ENCODE measurements at places on chromosomes 1 and 21.

DNA sequence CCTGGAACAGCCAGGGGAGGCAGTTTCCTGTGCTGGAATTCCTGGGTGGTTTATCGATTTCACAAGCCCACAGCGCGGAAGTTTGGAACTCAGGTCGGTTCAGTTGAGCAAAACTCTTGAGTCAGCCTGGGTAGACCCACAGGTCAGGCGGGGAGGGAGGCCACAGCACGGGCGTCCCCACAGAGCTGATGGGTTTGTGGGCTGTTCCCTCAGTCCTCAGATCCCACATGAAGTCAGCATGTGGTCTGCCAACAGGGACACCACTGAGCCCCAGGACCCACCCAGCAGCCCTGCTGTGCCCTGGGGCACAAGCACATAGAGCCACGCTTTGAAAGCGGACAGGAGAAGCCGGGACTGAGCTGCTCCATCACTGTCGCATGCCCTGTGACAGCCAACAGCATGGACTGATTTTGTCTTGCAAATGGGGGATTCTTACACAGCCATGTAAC is 17.4 kb downstream of the BMP8A start:
- peak; percentile 45 for DNase-seq

DNA sequence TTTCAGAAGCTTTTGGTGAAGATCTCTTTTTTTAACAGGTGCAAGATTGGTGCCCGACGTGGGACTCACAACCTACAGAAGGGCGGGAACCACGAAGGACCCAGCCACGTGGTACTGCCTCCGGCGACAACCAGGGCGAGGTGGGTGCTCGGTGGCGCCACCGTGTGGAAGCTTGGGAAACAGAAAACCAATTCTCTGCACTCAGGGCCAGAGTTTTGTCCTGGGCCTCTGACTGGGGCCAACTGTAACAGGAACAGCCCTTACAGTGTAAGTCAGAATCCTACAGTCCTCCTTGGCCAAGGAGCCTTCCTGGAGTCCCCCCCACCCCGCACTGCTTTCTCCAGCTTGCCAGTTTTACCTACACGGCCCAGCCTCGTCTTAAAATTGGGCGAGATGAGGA is 11.6 kb upstream of the S100A7A start:
- DNase-seq: peak; percentile 63

DNA sequence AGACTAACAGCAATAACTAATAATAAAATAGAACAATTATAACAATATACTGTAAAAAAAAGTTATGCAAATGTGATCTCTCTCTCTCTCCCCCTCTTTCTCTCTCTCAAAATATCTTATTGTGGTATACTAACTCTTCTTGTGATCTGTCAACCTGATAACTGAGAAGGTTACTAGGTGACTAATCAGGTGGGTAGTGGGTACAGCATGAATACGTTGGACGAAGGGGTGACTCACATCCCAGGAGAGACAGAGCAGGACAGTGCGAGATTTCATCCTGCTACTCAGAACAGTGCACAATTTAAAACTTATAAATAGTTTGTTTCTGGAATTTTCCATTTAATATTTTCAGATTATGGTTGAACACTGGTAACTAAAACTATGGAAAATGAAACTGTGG is 257.5 kb downstream of the LRRC40 start:
- DNase-seq: no peak

GRCh38 chr1:154970631-154971340 is at the start of gene SHC1:
Gene SHC1, minus strand, starts transcription at chr1:154970747. Its CDS starts 221 bp downstream, at chr1:154970526.
- peak; percentile 94 for DNase-seq

DNA sequence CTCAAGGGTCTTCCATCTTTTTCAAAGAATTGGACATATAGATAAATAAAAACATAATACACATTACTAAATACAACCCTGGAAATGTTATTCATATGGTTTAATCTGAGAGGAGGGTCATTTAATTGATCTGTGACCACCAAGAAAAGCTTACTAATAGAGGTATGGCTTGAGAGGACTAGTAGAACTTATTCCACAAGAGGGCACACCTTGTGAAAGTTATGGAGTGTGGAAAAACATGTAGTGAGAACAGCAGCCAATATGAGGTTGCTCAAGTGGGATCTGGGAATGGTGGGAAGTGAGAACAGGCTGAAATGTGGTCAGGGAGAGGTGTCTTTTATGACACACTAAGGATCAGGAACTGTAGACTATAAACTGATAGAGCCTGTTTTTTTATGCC is 973.5 kb upstream of the B3GALT2 start:
- DNase-seq: no peak

GRCh38 chr1:7298145-7298544 is 473.0 kb upstream of the VAMP3 start:
- no peak for DNase-seq

GRCh38 chr1:186165303-186165702 is 209.8 kb downstream of the TPR start:
- DNase-seq: no peak

- no peak for DNase-seq
These were observed 114.6 kb downstream of the PIGK start for GRCh38 chr1:77104672-77105071.

DNA sequence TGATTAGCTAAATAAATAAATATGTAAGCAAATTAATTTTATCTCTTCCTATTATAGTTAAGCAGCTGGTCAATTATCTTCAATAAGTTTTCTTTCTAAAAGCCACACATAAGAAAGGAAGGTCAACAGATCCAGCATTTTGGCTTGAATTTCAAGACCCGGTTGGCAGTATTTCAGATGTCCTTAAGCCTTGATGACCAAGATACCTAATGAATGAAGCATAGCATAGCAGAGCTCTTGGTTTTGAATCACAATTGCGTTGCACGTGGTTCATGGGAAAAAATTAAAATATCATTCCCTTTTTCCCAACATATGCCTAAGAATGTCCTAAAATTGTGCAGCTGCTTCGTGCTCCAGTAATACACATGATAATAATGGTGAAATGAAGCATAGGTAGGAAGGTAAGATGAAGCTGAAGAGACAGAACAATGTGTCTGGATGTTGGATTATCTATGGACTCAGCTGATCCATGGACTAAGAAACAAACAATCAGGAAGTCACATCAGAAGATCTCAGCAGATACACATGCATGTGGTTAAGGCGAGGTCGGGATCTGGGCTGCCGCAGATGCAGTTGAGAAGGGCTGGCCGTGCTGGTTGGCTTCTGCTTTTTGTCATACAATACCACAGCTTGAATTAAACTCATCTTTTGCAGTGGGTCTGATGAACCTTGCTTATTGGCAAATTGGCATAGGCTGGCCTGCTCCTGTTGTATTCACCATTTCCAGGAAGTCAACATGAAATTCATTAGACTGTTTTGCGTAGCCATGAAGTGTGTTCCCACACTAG is 284.9 kb upstream of the RUNX1 start:
- DNase-seq: no peak

- peak; percentile 88 for DNase-seq
These were observed 11.1 kb upstream of the C1orf174 start for GRCh38 chr1:3910857-3911845.

GRCh38 chr1:235584973-235585372 is 64.6 kb downstream of the GNG4 start:
- DNase-seq: no peak

GRCh38 chr1:160168609-160169369 is 17.4 kb downstream of the ATP1A4 start:
- DNase-seq: no peak

GRCh38 chr1:166197597-166197996 is 30.8 kb upstream of the FAM78B start:
- no peak for DNase-seq

DNA sequence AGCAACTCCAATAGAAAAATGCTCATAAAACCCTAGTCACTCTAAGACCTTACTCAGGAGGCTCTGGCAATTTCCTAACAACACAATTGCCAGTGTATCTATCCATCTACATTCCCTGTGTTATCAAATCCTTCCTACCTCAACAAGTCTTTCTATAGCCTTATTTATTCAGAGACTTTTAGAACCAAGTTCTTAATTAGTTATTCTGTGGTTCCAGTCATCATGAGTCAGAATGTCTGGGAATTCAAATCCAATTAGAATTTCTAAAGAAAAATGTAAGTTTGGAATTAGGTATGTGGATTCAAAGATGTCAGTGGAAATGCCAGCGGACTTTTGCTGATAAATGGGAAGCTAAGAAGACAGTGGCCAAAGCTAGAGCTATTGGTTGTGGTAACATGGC is 302.6 kb upstream of the C1orf87 start:
- no peak for DNase-seq

DNA sequence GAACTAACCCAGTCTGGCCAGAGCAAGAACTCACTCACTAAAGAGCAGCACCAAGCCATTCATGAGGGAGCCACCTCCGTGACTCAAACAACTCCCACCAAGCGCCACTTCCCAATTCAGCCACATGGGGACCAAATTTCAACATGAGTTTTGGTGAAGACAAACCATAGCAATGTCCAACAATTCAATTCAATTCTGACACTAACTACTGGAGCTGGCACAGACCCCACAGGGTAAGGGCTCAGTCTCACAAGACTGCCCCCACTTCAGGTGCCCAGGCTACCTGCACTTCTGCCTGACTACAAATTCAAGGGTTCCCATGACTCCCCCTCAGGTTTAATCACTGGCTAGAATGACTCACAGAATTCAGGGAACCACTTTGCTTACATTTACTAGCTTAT is 48.8 kb upstream of the RAP1A start:
- DNase-seq: peak; percentile 41

DNA sequence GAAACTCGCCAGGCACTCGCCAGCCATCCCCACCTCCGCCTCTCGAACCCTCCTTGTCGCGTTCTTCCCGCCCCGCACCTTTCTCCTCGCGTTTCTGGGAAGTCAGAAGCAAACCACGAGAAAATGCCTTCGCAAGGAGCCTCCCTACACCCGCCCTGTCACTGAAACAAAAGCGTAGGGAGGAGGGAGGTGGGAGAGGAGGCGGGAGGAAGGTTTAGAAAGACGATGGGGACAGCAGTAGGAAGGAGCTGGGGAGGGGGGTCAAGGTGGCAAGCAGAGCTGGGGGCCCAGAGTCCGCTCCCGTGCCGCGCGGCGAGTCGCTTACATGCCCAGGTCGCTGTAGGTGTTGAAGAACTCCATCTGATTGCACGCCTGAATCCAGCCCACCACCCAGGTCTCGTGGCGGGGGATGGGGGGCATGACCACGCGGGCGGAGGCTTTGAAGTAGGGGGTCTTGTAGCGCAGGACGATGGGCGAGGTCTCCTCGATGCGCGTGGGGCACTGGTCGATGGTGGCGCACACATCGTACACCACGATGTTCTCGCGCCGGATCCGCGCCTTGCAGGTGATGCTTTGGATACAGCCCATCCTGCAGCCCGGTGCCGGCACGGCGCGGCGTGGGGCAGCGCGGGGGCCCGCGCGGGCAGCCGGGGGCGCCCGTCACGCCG is 1.0 kb downstream of the FAM78B start:
- no peak for DNase-seq

- no peak for DNase-seq
These were observed 147.0 kb downstream of the NRIP1 start for GRCh38 chr21:14917762-14918161.

GRCh38 chr21:14699433-14700407 is 153.6 kb upstream of the SAMSN1 start:
- DNase-seq: no peak

DNA sequence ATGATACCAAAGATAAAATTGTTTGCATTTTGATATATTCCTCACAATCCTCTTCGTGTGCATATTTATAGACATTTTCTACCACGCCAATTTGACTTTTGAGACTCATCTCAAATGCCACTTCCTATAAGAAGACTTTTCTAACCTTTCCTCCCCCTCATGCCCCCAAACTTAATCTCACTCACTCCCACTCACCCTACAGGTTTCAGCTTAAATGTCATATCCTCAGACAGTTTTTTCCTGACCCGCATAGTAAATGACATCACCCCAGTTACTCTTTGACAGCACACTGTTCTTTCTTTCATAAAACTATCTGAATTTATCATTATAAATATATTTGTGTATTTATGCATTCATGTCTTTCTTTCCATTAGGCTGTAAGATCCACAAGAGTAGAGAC is 29.6 kb upstream of the RGS8 start:
- no peak for DNase-seq

All from RPMI8226 (cell line).